ENCODE measurements at places on chromosomes 5 and 9. TPM values are rescaled to one million over a fixed set of nuclear protein-coding genes. Genes with fewer than 3 reads are reported as not detected.

The INSL6 gene
- not detected for total RNA-seq

The TNFSF15 gene
- total RNA-seq = 2.4 TPM

The TJP2 gene
- 61.7 TPM for total RNA-seq

The CNTLN gene
- total RNA-seq = 25.8 TPM

The ACSL6 gene
- not detected for total RNA-seq

The CYSRT1 gene
- total RNA-seq = 0.49 TPM

The NFX1 gene
- total RNA-seq = 27.5 TPM

The LCN1 gene
- total RNA-seq = not detected

The SOWAHA gene
- not detected for total RNA-seq

The FGF10 gene
- 1.2 TPM for total RNA-seq

The ATP10B gene
- not detected for total RNA-seq

The CER1 gene
- total RNA-seq = not detected

The HDAC3 gene
- 48.4 TPM for total RNA-seq

The NXNL2 gene
- total RNA-seq = 0.74 TPM

The ZDHHC21 gene
- 11.8 TPM for total RNA-seq

The CCNJL gene
- 0.82 TPM for total RNA-seq

The MLANA gene
- not detected for total RNA-seq

The IPPK gene
- 9.6 TPM for total RNA-seq

The CYLC2 gene
- not detected for total RNA-seq

The FYB1 gene
- 0.54 TPM for total RNA-seq

All from fibroblast of the aortic adventitia (primary cell).